ENCODE measurements at places on chromosomes 16 and 17.
A peak's percentile ranks its signal among the peaks of the same experiment; 100 is the strongest.

DNA sequence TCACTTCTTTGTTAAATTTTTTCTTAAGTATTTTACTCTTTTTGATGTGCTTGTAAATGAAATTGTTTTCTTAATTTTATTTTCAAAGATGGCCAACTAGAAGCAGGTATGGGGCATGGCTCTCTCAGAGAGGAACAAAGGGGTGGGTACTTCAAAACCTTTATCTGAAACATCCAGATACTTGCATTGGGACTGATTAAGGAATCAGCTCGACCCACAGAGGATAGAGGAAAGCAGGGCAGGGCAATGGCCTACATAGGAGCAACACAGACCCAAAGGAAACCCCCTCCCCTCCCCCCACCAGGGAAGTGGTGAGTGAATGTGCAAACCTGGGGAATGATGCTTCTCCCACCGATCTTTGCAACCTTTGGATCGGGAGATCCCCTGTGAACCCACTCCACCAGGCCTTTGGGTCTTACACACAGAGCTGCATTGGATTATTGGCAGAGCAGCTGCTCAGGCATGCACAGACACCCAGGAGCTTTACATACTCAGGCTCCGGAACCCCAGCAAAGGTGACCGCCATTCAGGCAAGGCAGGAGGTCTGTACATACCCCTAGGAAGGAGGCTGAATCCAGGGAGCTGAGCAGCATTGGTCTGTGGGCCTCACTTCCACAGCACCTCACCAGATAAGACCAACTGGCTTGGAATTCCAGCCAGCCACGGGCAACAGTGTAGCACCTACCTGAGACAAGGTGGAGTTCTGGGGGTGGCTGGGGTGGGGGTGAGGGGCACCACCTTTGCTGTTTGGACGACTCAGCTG is 3.0 kb upstream of the CCR7 start:
- no peak for DNase-seq

DNA sequence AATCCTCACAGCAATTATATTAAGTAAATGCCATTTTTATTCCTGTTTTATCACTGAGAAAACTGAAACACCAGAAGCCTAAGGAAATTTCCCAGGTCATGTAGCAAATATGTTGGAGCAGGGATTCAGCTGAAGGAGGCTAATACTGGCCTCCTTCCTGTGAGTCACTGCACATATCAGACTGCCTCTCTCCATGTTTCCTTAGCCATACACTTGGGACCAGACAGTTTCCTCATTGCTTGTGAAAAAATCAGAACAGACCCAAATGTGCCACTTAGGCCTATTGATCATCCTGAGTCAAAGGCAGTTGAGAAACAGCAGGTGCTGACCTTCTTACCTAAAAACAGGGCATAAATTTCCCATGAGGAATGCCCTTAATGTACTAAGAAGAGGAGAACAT is 18.9 kb upstream of the ELAC2 start:
- DNase-seq, result no peak

GRCh38 chr16:51172368-51172767 is 21.3 kb upstream of the SALL1 start:
- no peak for DNase-seq

DNA sequence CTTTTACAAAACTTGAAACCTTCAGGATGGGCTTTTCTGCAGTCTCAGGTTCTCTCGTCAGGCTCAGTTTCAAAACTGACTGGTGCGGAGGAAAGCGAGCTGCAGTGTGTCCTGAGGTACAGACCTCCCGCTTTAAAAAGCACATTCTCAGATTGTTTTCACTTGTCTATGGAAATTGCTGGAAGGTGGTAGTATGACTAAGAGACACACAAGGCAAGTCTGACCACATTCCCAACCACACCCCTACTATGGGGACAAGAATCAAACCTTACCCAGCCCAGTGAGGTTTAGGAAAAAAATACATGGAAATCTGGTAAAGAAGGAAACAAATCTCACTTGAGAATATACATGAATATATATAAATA is 18.2 kb downstream of the SRP68 start:
- peak; percentile 29 for DNase-seq

DNA sequence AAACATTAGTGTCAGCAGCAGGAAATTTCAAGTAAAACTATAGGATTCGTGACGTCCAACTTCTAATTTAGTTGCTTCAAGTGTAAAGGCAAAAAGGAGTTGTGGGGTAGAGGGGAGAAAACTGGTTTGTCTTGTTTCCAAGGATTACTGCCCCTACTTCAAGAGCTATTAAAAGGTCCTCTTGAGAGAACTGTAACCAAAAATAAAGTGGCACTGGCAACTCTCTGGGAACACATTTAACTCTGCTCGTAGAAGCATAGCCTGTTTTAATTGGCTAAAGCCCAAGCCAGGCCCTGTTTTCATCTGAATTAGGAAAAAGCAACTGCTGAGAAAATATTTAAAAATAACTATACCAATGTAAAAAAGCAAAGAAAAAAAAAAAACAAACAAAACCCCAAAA is 51.8 kb upstream of the AKAP1 start:
- no peak for DNase-seq

DNA sequence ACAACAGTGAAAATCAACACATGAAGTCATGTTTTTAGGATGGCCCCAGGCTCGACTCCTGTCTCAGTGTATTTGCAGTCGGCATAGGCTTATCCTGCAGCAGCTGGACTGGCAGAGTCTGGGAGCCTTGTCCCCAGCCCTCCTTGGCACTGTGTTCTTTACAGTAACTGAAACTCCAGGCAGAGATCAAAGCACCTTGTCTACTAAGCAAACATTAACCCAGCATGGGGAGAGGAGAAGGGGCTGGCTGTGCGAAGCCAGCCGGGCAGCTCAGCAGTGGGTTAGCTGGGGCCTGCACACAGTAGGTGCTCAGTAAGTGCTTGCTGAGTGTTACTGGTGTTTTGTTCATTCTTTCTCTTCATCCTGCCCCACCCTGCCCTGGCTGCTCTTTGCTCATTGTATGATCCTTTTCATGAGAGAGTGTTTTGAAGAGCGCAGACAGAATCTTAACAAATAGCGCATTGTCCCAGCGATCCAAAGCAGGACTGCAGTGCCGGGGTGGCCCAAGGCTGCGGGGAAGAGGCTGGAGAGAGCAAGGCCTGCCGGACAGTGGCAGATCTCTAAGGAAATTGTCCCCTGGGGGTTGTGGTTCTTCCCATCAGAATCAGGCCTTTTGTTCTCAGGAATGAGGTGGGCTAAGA is 23.5 kb upstream of the ITGB4 start:
- DNase-seq, result no peak

- DNase-seq, result no peak
Measured at GRCh38 chr16:82651921-82652601, 25.3 kb downstream of the CDH13 start.

GRCh38 chr16:15055141-15056053 is 477 bp downstream of the NTAN1 start:
- DNase-seq, result peak; percentile 51

GRCh38 chr17:64259922-64260321 is 3.1 kb downstream of the TEX2 start:
- peak; percentile 21 for DNase-seq

DNA sequence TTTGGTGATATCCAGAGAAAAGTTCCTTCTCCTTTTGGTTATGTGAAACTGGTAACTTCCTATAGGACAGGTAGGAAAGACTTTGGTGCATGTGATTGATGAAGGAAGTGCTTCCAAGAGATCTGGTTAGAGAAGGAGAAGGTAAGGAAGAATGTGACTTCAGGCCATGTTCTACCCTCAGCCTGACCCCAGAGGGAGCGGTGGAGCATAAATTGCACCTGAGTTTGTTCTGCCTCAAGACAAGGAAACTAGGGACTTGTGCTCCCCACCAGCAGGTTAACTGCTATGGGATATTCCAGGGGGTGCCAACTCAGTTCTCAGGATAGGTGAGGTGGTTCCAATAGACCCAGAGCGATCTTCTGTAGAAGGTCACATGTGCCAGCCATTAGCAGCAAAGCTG is 299.3 kb upstream of the XYLT1 start:
- no peak for DNase-seq

GRCh38 chr17:61284174-61284573 is 115.5 kb upstream of the TBX2 start:
- no peak for DNase-seq

- DNase-seq, result no peak
Measured at GRCh38 chr17:39036009-39036408, 68.8 kb upstream of the FBXO47 start.

DNA sequence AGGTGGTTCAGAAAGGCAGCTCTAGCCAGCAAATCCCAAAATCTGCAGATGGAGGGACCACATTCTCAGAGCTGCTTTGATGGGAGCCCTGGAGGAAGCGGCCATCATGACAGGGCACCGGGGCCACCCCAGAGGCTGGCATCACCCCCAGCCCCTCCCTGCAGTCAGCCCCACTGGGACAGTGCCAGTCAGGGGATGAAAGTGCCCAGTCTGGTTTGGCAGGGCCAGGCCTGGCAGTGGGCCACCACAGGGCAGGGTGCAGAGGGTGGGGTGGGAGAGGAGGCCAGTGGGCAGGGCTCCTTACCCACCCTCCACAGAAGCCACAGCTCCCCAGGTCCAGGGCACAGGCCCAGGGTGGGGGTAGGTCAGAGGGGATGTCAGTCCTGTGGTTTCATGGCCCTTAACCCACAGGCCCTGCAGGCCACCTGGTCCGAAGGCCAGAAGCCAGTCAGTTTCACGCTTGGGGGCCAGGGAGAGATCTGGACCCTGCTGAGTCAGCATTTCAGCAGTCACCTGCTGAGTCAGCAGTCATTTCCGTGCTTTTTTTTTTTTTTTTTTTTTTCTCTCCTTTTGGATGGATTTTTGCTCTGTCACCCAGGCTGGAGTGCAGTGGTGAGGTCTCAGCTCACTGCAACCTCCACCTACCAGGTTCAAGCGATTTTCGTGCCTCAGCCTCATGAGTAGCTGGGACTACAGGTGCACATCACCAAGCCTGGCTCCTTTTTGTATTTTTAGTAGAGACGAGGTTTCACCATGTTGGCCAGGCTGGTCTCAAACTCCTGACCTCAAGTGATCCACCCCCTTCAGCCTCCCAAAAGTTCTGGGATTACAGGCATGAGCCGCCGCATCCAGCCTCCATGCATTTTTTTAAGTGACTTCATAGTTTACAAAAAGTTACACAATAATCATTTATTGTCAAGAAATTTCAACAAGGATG is 10.4 kb downstream of the SLC25A10 start:
- no peak for DNase-seq

DNA sequence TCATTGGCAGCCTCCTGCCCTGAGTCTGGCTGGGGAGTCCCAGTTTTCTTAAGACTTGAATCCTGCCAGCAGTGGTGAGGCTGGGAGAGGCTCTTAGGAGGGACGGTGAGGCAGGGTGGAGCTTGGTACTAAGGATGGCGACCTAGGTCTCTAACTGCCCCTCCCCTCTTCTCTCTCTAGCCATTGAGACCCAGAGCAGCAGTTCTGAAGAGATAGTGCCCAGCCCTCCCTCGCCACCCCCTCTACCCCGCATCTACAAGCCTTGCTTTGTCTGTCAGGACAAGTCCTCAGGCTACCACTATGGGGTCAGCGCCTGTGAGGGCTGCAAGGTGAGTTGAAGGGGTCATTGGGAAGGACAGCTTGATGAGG is 16.4 kb downstream of the GJD3 start:
- DNase-seq, result no peak

GRCh38 chr16:29974291-29975133 is 844 bp downstream of the TAOK2 start:
- DNase-seq, result peak; percentile 73

- DNase-seq, result no peak
Measured at GRCh38 chr17:19752216-19753050, 4.3 kb upstream of the ALDH3A1 start.

- no peak for DNase-seq
Measured at GRCh38 chr16:73220836-73221235, 172.9 kb upstream of the ZFHX3 start.

GRCh38 chr16:63612462-63613227 is 1509.2 kb downstream of the CDH11 start:
- no peak for DNase-seq

GRCh38 chr16:51231702-51232101 is 80.6 kb upstream of the SALL1 start:
- DNase-seq, result no peak

GRCh38 chr16:74769586-74770190 is 4.9 kb downstream of the FA2H start:
- no peak for DNase-seq

DNA sequence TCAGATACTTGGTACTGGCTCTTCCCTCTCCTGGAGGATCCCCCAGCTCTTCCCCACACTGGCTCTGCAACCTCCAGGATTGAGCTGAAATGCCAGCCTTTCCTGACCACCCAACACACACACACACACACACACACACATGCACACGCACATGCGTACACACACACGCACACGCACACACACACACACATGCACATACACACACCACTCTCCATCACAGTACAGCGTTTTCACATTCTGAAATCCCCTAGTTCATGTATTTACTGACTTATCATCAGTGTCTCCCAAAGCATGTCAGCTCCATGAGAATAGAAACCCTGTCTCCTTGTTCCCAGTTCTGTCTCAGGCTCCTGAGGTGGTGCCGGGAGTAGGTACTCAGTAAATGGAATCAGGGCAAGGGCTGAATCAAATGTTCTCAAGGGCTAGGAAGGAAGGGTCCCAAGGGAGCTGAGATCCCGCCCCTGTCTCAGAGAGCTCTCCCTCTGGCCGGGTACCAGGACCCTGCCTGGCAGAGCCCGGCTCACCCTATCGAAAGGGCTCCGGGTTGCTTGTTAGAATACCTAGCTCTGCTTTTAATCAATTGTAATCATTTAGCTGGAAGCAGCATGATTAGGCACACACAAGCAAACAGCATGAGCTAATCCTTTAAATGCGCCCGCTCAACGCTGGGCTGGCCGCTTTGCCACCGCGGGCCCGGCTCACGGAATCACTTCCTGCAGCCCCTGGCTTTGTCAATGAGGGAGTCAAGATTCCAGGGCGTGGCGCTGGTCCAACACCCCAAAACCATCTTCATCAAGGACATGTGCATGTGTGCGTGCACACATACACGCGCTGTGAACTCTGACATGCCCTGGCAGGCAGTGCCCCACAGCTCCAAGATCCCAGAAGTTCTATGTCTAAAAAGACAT is 140.7 kb downstream of the C16orf78 start:
- DNase-seq, result no peak

DNA sequence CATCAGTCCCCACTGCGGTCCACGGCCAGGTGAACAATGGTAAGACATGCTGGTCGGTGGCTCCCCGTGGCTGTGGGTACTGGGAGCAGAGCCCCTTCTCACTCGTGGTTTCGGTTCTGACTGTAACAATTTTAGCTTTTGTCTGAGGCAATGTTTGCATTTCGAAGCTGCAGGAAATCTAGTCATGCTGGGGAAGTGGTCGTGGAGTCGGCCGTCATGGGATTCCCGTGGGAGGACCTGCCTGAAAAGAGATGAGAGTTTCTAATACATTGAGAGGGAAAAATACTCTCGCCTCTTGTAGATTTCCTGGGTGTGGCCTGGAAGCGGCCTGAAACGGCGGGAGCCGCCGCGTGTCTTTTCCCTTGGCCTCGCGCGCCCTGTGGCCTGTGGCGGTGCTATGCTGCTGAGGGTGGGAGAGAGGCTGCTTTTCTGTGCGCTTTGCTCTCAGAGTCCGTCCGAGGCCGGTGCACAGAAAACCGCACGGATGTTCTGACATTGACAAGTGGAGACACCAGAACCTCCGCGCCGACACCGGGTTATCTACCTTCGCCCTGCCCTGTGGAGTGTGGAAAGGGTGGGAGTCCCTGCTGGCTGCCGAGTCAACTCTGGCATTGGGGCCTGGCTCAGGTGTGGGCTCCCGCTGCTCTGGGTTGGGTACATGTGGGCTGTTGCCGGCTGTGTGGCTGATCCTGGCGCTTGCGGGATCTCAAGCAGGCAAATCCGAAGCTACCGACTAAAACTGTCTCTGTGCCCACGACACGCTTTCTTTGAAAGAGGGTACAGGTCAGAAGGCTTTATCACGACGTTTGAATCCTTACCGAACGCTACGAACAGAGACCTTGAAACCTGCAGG is 60.8 kb downstream of the WDR45B start:
- peak; percentile 87 for DNase-seq

- no peak for DNase-seq
Measured at GRCh38 chr17:29949696-29950095, 8.3 kb downstream of the EFCAB5 start.

Data from inflammatory macrophage treated with lipopolysaccharide for 4 hours (primary cell).